GM03348 (cell line): ENCODE measurements at places on chromosomes 7 and 10.
A peak's percentile ranks its signal among the peaks of the same experiment; 100 is the strongest.

GRCh38 chr10:99340650-99341049 lies 11.5 kb downstream of the CNNM1 start:
- no peak for DNase-seq

GRCh38 chr7:14690075-14690474 lies 212.5 kb downstream of the DGKB start:
- DNase-seq = no peak

DNA sequence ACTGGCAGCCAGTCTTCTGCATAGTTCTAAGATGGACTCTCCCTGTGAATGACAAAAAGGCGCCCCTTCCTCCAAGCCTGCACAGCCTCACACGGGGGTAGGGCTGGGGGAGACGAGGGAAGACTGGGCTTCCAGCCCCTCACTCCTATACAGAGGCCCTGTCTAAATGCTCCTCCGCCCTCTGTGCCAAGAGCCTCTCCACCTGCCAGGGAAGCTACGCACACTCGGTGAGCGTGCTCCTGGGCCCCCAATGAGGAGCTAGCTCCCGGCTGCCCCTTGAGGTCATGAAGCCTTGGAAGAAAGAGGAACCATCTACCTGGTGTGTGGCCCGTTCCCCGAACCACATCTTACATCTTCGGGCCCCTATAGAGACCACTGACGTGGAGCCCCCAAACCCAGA lies 54.8 kb downstream of the CRTAC1 start:
- DNase-seq = no peak

GRCh38 chr10:9339716-9340115 lies 1285.2 kb downstream of the GATA3 start:
- no peak for DNase-seq

GRCh38 chr10:33398796-33399195 lies 64.3 kb upstream of the NRP1 start:
- no peak for DNase-seq

GRCh38 chr10:35728341-35728740 lies 86.2 kb upstream of the FZD8 start:
- no peak for DNase-seq

DNA sequence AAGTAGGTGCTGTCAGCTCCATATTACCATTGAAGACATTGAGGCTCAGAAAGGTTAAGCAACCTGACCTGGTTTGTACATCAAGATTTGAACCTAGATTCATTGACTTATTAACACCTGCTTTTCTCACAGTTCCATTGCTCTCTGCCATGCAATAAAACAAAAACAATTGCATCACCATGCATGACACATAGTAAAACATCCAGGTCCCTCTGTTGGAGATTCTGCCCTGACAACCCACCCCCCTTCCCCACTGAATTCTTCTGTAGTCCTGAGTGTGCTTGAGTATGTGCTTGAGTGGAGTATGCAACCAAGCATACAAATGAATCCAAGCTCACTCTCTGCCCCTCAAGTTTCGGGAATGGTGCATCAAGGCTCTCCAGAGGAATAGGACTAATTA lies 6.0 kb upstream of the LMBR1 start:
- no peak for DNase-seq

DNA sequence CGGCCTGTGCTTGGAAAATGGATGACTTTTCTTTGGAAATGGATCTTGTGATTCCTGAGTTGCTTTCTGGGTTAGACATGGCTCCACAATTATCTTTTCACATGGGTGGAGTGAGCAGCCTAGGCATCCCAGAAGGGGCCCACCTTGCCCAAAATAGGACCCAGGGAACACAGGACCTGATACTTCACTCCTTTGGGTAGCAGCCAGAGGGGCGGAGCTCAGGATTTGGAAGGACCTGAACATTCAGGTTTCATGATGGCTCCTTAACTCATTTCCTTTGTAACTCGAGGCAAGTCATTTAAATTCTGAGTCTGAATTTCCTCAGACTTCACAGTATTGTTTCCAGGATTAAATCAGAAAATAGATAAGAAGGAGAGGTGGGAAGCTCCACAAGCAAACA lies 178.3 kb upstream of the ZMIZ1 start:
- DNase-seq = no peak

- no peak for DNase-seq
Observed at GRCh38 chr7:96931891-96932290, 73.5 kb upstream of the DLX6 start.

DNA sequence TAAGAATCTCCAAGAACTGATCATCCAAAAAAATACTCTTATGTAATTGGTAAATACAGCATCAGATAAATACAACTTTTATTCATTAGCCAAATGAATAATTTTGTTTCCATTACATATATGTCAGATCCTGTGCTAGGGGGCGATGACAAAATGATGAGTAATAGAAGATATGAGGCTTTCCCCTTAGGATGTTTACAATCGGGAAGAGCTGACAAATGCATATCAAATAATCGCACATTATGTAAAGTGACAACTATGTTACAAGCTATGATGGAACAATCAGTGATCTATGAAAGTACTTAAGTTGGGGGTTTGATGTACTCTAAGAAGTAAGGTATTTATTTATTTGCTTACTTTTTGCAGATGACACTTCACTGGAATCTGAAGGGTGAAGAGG lies 465.6 kb upstream of the VSTM2A start:
- no peak for DNase-seq

GRCh38 chr10:96613576-96613975 lies 26.8 kb upstream of the TM9SF3 start:
- DNase-seq = peak; percentile 25

- DNase-seq = peak; percentile 61
Observed at GRCh38 chr10:12707461-12708185, 293.9 kb downstream of the CCDC3 start.

DNA sequence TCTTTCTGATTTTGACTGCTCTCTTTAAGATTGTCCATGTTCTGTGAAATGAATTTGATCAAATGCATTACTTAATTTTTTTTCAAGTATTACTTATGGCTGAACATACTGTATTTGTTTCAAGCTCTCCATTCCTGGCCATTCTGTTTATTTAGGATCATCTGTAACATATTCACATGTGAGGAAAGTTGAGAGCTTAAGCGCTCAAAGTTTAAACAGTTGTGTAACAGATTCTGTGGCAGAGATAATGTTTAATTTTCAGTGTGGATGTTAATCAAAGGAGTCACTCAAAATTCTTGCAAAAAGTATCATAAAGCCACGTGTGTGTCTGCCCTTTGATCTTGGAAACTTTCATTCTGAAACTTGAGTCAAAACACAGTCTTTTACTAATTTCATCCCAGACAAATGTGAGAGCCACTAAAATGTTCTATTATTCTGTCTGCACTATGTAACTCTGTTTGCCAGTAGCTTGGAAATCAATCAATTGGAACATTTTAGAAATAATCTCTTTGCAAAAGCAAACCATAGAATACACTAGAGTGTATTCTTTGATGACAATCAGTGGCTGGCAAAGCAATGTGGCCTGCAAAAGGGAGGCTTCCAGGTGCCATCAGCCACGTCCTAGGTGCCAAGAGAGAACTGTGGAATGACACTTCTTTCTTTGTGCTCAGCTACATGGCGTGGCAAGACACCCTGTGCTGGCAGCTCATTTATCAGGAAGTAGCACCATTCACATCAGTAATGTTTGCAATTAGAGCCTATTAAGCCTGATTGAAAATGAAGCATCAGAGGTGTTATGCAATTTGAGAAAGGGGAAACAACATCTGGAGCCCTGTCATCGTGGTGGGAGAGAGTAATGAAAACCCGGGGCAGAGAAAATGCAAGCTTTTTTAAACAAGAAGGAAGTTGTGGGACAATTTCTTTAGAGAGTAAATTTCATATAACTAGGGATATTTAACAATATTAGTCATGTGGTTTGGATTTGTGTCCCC lies 40.9 kb downstream of the ARL5B start:
- no peak for DNase-seq

DNA sequence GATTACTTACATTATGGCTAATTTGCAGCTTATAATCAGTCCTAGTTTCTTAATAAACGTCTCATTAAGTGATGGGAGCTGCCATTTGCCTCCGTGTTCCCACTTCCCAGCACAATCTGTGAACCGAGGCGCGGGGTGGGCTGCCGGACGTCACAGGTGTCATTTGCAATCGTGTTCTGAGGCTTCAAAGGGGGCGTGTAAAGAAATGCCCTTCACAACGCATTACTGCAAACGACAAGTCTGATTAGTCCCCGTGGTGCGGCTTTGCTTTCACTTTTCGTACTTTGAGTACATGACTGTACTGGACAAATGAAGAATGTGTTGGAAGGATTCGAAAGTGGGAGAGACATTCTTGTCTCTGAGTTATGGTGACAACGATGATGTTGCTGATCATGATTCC lies 614.2 kb upstream of the ADARB2 start:
- no peak for DNase-seq

- no peak for DNase-seq
Observed at GRCh38 chr7:135756191-135756590, 7.6 kb upstream of the FAM180A start.

- no peak for DNase-seq
Observed at GRCh38 chr7:99096124-99096887, 47.6 kb downstream of the SMURF1 start.

DNA sequence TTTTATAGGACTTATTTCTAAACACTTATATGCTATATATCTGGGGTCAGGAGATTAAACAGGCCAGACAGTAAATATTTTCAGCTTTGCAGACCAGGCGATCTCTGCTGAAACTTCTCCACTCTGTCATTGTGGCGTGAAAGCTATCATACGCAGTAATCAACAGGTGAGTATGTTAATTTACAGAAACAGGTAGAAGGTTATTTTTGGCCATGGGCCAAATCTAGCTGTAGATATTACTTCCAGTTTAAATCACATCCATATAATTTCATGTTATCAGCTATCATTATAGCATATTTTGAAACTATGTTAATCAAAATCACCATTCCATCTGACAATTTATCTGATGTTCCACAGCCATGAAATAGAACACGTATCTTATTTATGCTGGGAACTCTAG lies 67.8 kb downstream of the GPR37 start:
- no peak for DNase-seq

DNA sequence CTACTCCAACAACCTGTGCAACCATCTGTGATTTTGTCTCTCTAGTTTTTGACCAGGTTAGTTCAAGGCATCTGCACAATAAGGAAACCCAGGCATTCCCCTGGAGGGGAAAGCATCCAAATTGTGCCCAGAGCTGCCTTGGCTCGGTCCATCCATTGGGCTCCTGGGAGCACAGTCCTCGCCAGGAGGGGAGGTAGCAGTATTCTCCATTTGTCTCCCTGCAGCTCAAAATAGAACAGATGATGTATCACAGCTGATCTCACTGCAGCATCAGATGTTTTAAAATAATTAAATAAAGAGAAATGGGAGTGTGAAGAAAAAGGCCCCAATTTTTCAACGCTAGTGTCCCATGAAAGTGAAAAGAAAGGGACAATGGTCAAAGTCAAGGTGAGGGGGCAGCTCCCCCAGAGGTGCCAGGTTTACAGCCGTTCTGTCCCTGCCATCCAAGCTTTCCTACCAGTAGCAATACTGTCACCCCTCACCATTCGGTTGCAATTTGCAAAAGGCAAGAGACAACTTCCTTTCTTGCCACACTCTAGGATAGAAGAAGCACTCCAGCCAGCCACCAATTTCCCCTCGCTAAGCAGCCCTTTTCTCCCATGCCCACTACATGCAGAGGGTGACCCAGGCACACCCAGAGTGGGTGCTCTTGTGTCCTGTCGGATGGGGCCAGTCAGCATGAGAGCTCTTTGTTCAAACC lies 43.7 kb downstream of the KCNMA1 start:
- no peak for DNase-seq

- no peak for DNase-seq
Observed at GRCh38 chr10:84308481-84309304, 19.7 kb upstream of the CCSER2 start.

- DNase-seq = no peak
Observed at GRCh38 chr7:158111049-158111751, 476.4 kb downstream of the PTPRN2 start.

DNA sequence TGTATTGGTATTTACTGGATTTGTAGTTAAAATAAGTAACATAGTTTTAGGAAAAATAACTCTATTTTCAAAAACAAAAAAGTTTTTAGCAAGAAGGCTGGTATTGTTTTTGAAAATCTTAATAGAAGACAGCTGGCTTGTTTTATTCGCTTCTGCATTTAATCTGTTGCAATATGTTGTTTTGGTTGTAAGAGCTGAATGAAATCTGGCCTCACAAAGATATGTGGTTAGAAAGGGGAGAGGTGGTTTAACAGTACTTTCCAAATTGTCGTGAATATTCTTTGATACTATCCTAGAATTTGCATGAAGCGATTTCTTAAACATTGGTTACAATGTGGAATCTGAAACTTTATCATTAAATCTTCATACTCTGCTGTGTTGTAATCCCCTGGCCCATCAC lies 355.9 kb upstream of the FZD8 start:
- DNase-seq = peak; percentile 52

DNA sequence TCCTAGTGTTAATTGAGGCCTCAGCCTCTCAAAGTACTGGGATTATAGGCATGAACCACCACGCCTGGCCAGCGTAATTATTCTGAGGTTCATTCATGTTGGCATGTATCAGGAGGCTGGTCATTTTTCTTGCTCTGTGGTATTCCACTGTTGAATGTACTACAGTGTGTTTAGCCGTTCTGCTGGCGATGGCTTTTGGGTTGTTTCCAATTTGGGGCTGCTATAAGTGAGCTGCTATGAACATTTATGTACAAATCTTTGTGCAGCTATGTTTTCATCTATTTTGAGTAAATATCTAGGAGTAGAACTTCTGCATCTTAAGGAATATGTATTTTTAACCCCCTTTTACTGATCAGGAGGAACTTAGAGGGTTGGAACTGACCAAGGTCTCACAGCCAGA lies 145.8 kb downstream of the AUTS2 start:
- no peak for DNase-seq

- DNase-seq = no peak
Observed at GRCh38 chr10:113420057-113420732, 132.7 kb upstream of the HABP2 start.

GRCh38 chr10:127234306-127234800 lies 38.0 kb upstream of the INSYN2A start:
- no peak for DNase-seq

DNA sequence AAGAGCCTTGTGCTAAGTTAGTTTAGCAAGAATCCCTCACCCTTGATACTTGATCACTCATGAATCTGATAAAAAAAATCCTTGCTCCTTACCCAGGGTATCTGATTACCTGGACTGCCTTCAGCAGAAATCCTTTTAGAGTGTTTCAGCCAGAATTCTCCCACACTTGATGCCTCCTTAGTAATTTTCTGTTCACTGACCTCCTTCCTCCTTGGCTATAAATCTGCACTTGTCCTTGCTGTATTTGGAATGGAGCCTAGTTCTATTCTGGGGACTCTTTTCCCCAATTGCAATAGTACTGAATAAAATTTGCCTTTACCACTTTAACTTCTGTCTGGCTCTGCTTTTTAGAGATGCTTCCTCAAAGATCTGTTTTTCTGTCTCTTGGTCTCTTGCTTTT lies 84.9 kb downstream of the RPS24 start:
- no peak for DNase-seq

DNA sequence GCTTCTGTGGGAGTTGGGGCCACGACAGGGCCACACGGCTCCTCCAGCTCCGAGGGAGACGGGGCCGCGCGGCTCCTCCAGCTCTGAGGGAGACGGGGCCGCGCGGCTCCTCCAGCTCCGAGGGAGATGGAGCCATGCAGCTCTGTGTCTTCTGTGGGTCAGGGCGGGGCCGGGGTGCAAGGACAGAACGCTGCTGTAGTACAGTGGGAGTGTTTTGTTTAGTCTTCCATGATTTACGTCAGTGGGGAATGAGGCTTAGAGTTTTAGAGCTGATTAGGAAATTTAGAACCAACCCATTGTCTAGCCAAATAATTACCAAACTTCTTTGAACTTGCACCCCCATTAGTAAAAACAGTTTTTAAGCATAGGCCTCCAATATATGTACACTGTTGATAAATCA lies 32.9 kb upstream of the PRKAR1B start:
- no peak for DNase-seq
